Mammary microvascular endothelial cell (primary cell): ENCODE measurements at places on chromosomes 5 and 9. TPM values are rescaled to one million over a fixed set of nuclear protein-coding genes. Genes with fewer than 3 reads are reported as not detected.

Gene NINJ1
- 31.9 and 42.7 TPM in 2 replicates for total RNA-seq

Gene STK32A
- total RNA-seq = 0.07 TPM in 1 of 2 replicates, not detected in the other

Gene TNC
- 6.9 and 7.2 TPM in 2 replicates for total RNA-seq

Gene CCL21
- 0.20 and 0.53 TPM in 2 replicates for total RNA-seq

Gene TLE4
- total RNA-seq = 26.1 and 30.9 TPM in 2 replicates

Gene AJM1
- total RNA-seq = 0.93 and 1.5 TPM in 2 replicates

Gene CENPK
- total RNA-seq = 21.1 and 31.0 TPM in 2 replicates

Gene SMU1
- 17.9 and 18.7 TPM in 2 replicates for total RNA-seq

Gene OGN
- total RNA-seq = not detected in 2 replicates

Gene ZNF608
- 4.8 and 11.0 TPM in 2 replicates for total RNA-seq

Gene CEL
- 0.07 and 0.10 TPM in 2 replicates for total RNA-seq

Gene LCP2
- total RNA-seq = 8.8 and 9.4 TPM in 2 replicates

Gene SLC45A2
- not detected in 2 replicates for total RNA-seq

Gene RALGPS1
- 1.6 and 2.3 TPM in 2 replicates for total RNA-seq

Gene CDKN2A
- 40.8 and 43.6 TPM in 2 replicates for total RNA-seq

Gene MLANA
- not detected in 2 replicates for total RNA-seq

Gene ZFP2
- 0.15 and 0.60 TPM in 2 replicates for total RNA-seq

Gene TMEM215
- total RNA-seq = not detected in 2 replicates

Gene SDHA
- 103 and 114 TPM in 2 replicates for total RNA-seq

Gene ZCCHC9
- total RNA-seq = 16.1 and 21.4 TPM in 2 replicates

Gene OTP
- total RNA-seq = not detected in 2 replicates

Gene LRRC26
- not detected in 2 replicates for total RNA-seq

Gene PRR16
- total RNA-seq = not detected in 2 replicates

Gene ZSWIM6
- total RNA-seq = 5.7 and 5.9 TPM in 2 replicates

Gene GDA
- 2.7 TPM in 2 replicates for total RNA-seq

Gene LSM11
- 4.4 and 4.6 TPM in 2 replicates for total RNA-seq

Gene C5orf58
- total RNA-seq = not detected in 2 replicates

Gene ANKRD34B
- not detected in 2 replicates for total RNA-seq

Gene RGS7BP
- 0.07 and 0.20 TPM in 2 replicates for total RNA-seq

Gene UNC5A
- total RNA-seq = 0.87 and 1.1 TPM in 2 replicates

Gene PTPN3
- total RNA-seq = under 0.01 and 0.05 TPM in 2 replicates

Gene POLR3G
- 16.7 and 21.2 TPM in 2 replicates for total RNA-seq

Gene ANKRD31
- not detected in 2 replicates for total RNA-seq

Gene MARCOL
- total RNA-seq = not detected in 2 replicates
